ENCODE measurements at places on chromosomes 6 and 20.

GRCh38 chr6:80647156-80647555 lies 540.7 kb downstream of the BCKDHB start:
- DNase-seq = no peak

- DNase-seq = no peak
These were observed 49.9 kb downstream of the TULP4 start for GRCh38 chr6:158361961-158362669.

GRCh38 chr6:36762123-36762522 lies 64.5 kb downstream of the RAB44 start:
- DNase-seq = no peak

DNA sequence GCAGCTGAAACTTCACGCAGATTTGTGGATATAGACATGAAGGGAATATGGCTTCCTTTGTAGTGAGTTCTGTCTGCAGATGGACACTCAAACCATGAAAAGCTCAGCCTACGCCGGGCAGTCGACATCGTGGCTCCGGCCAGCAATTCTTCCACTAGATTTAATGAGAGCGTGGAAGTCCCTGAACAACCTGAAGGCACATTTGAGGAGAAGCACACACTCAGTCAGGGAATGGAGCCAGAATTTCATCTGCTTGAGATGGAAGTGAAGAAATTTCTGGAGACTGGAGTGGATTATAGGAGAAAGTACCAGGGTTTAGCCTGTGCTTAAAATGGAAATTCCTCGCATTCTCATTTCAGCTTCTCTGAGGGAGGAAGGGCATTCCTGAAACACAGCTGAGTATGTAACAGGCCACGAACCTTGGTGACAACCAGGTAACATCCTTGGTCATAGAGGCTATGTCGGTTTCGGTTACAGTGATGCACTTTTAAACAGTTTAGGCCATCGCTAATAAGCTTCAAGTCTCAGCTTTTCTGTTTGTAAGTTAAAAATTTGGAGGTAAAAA lies 80.5 kb upstream of the AGPAT4 start:
- DNase-seq = no peak

DNA sequence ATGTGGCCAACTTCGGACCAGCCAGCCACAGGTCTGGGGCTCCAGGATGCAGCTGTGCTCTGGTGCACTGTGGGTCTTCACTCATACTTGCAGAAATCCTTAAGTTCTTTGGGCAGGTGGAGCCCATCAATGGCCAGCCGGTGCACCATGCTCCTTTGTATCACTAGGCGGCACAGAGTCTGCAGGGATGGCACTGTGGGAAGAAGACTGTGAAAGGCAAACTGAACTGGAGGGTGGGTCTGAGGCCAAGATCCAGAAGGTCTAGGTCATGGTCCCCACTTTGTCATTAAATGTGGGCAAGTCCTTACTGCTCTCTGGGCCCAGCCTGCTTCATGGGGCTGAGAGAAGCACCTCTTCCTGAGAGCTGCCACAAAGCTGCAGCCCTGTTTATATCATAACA lies 1.3 kb upstream of the SPATA25 start:
- no peak for DNase-seq

DNA sequence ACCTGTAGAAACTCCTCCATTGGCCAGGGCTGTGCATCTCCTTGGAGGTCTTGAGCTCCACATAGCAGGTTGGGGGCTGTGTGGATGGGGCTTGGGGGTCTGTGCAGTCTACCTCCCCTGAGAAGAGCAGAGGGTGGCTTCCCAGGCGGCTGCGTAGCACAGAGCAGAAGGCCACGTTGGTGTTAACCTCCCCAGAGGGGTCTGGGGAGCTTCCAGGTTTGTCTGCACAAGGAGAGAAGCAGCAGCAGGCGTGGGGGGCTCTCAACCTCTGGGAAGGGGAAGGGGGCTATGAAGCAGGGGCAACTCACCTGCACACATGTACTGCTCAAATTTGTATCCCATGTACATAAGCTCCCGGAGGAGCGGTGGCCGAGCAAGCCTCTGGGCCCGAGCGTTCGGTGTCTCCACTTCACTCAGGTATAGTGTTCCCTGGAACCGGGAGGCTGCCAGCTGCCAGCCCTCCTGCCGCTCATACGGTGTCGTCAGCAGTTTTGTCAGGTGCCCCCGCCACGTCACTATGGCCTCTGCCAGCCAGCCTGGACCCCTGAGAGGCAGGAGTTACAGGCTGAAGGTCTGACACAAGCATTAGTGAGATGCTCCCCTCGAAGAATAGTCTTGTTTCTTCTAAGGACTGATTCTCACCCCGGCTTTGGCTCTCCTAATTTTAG lies 1.2 kb downstream of the DXO start:
- no peak for DNase-seq

DNA sequence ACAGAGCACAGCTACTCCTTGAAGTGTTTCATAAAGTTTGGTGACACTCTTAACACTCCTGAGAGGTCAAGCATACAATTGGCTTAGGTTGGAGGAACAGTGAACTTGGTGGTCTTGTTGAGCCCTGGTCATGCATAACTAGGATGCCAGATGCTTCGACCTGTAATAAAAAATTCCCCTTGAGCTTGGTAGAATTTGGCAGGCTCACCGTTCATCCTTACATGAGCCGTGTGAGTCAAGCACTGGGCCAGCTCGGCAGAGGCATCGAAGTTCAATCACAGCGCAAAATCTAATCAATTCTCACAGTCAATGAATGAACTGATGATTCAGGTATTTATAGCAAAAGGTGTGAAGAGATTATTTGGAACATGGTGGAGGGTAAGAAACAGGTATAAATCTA lies 33.7 kb downstream of the CYP24A1 start:
- no peak for DNase-seq

DNA sequence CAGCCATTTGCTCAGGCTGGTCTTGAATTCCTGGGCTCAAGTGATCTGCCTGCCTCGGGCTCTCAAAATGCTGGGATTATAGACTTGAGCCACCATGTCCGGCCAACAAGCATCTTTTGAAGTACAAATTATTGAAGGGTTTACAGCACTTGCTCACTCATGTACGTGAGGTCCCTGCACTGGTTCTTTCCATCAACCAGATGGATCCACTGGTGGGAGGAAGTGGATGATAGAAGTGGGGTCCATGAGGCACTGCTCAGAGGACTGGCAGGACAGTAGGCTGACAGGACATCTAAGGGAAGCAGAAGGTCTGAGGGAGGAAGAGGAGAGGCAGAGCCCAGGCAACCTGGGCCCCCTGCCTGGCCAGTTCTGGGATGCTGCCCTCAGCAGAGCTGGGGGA lies 109.2 kb upstream of the NXT1 start:
- DNase-seq = no peak

DNA sequence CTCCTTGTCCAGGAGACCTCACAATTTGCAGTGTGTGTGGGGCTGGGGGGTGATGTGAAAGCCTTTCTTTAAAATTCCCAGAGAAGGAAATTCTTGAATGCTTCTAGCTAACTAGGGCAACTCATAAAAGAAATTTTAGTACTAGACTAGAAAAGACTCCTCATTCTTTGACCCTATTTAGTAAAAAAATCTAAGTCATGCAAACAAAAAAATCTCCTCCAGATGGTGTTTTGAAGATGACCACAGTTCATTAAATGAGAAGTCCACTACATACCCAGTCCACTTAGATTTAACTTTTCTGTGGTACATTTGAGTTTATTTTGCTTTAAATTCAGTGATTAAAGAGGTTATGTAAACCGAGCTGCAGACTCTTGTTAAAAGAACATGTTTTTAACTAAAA lies 67.5 kb downstream of the NDUFAF5 start:
- DNase-seq = no peak

DNA sequence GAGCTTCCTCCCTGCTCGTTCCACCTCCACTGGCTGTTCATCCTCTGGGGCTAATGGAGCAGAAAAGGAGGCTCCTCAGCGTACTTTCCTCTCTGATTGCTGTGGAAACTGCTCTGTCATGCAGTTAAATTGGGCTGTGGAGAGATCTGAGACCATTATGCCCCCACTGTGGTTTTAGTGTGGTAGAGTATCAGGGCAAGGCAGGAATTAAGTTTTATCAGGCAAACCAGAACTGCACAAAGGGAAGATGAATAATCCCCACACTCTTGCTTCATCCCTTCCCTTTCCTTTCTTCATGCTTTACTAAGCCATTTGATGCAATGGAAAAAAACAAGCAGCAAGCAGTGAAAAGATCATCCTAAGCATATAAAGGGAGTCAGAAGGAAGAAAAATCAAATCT lies 11.9 kb upstream of the ME1 start:
- no peak for DNase-seq

DNA sequence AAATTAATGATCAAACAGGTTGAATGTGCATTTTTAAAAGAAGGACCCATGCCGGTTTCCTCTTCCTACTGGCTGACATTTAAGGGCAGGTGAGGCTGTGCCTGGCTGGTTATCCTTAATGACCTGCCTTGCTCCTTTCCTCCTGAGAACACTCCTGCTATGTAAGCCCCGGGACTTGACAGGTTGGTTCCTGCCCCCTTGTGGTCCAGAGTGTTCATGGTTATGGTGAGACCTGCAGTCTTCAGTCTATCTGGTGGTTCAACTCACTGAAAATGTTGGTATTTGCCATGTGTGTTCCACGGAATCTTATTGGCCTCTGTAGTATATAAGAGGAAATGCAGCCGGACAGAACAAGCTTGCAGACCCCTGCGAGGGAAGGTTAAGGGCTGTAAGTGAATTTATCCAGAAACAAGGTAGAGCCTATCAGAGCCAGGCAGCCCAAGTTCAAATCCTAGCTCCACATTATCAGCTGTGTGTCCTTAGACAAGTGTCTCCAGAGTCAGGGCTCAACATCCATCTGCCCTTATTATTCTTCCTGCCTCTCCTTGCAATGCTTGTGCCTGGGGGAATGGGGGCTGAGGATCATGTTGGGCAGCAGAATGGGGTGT lies 5.2 kb upstream of the BPIFA3 start:
- no peak for DNase-seq

GRCh38 chr6:43764772-43765171 lies 5.2 kb upstream of the VEGFA start:
- DNase-seq = no peak

DNA sequence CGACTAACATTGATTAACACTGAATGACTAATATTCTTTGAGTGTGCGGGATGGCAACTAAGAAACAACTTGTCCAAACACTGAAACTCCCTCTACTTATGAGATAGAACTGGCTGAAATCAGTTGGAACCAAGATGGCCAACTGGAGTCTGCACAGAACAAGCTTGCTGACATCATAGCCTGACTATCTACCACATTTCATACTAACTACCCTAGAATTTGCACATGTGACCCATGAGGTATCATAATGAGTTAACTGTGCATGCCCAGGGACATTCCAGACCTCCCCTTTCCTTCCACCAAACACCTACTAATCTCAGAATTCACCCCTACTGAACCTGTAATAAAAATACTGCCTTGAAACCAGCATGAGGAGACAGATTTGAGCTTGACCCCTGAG lies 43.2 kb downstream of the PHIP start:
- no peak for DNase-seq

DNA sequence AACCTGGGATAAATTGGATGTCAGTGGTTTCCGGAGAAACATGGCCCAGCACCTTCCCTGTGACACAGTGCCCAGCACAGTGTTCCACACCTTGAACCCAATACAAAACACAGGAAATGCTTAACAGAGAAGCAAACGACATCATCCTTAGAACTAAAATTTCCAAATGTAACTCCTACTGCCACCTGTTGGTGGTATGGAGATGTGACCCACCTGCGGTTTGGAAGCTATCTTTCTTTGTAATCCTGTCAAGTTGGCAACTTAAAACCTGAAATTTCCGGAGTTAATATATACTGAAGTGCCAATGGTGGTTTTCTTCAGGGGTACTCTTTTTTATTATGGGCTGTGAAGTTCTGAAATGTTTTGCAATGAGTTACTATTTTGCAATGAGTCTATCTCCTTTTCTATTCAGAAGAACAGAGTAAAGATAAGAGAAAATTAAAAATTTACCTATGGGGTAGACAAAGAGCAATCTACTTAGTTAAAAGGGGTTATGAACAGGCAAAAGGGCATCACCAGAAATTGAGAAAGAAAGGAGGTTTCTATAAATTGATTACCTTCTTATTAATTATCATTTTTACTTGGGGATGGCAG lies 658.8 kb downstream of the PTPRT start:
- no peak for DNase-seq

DNA sequence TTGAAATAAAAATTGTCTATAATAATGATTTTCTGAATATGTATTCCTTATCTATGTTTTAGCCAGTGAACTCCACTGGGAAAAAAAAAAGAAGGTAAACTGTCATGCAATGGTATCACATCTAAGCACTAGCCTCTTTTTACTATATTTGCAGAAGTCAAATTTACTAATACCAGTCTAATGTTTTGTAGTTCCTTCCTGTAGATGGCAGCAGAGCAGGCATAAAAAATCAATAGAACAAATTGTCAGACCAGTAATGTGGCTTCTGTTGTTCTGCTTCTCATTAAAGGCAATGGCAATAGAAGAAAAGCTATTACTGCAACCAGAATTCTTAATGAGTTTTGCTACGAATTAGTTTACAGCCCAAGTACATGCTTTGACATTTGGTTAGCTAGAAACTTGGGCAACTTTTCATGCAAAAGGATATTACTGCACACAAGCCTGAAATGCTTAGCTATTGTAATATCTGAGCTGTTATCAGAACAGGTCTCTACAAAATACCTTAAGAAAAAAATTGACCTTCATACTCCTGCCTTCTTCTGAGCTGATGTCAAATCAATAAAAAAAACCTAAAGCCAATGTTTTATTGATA lies 476.9 kb downstream of the KHDRBS2 start:
- no peak for DNase-seq

GRCh38 chr6:170030821-170031471 lies 259.9 kb downstream of the DLL1 start:
- DNase-seq = no peak

DNA sequence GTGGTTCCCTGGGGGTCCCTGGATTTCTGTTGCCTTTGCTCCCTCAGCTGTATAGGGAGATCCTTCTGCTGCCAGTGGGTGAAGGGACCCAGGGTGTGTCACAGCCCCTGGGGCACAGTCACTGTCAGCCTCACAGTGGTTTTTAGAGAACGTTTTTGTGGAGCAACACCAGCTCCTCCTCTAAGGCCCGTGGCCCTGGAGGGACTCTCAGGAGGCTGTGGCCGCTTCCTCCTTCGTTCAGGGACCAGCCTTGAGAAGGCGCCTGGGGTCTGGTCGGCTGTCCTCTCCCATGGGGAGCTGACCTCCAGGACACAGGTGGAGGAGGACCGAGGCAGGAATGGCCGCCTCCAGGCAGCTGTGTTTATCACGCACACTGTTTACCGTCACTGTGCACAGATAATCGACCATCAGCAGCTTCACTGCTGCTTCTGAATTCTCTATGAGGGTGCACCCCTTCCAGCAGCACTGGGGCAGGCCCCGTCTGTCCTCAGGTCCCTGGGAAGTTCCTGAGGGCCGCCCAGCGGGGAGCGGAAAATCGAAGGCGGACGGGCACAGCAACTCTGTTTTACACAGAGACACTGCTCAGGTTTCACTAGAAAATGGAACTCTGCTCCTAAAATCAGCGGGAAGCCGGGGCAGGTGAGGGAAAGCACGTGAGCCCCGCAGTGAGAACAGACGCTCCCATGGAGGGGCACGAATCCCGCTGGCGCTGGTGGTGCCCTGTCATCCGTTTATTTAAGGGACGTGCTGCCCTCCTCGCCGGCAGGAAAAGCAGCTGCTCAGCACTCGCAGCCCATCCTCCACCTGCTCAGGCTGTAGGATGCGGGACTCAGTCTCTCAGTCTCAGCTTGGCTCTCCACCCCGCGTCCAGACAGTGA lies 10.4 kb upstream of the FRMD1 start:
- DNase-seq = no peak

GRCh38 chr6:107866606-107867301 lies 42.6 kb upstream of the SCML4 start:
- DNase-seq = no peak

GRCh38 chr6:159041181-159041580 lies 3.6 kb downstream of the TAGAP start:
- no peak for DNase-seq

GRCh38 chr6:130018744-130019325 lies 454 bp downstream of the L3MBTL3 start:
- no peak for DNase-seq

GRCh38 chr6:136365776-136366354 lies 76.2 kb upstream of the BCLAF1 start:
- DNase-seq = peak; percentile 3
